ENCODE measurements at places on chromosomes 3 and 15.

DNA sequence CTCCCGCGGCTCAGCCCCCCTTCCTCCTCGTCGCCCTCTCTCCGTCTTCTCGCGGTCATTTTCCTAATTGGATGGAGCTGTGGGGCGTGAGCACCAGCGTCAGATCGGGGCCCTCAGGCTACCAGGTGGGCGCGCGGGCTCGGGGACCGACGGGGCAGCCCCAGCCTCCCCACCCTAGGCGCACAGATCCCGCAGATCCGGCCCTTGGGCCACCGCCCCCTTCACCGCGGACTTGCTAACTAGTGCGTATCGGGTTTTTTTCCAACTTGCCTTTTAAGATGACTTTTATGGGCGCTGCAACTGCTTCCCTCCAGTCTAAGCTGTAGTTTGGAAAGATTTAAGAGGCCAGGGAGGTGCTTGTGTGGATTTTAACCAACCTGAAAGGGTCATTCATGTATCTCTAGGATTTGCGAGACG, 1.3 kb downstream of the ZNF710 start:
- DNase-seq, result no peak

DNA sequence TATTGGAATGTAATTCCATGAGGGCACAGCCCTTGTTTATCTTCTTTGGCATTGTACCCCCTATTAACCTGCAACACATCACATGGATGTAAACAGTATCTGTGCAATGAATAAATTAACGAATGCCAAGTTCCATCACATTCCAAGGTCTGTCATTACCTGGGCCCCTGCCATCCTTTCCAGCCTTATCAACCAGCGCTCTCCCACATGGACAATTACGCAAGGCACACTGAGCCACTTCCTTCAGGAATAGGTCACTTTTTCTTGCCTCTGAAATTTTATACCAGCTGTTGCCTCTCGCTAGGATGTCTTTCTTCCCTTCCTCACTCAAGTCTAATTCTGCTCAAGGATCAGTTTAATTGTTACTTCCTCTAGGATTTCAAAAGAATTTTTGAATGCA, 1051.8 kb upstream of the CFAP20DC start:
- no peak for DNase-seq

- DNase-seq, result no peak
These were observed 129.2 kb upstream of the BNIP2 start for GRCh38 chr15:59818336-59818735.

DNA sequence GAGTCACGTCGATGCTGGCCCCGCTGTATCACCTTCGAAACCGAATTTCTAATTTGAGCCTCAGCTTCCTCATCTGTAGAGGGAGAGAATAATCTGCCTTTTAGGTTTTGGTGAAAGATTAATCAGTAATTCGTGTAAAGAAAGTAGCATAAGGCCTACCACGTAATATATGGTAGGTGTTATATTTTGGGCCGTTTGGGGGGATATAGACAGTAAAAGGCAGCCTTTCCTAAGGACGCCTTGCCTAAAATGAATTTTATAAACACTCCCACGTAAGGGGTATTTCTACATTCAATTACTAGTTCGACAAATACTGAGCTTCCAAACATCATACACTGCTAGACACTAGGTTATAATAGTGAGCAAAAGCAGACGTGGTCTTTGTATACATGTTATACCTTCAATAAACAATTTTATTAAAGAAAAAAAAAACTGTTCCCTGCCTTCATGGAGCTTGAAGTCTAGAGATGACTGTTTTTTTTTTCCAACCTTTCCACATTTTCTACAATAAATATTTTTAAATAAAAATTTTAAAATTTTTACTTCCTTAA, 737 bp downstream of the JAGN1 start:
- no peak for DNase-seq

DNA sequence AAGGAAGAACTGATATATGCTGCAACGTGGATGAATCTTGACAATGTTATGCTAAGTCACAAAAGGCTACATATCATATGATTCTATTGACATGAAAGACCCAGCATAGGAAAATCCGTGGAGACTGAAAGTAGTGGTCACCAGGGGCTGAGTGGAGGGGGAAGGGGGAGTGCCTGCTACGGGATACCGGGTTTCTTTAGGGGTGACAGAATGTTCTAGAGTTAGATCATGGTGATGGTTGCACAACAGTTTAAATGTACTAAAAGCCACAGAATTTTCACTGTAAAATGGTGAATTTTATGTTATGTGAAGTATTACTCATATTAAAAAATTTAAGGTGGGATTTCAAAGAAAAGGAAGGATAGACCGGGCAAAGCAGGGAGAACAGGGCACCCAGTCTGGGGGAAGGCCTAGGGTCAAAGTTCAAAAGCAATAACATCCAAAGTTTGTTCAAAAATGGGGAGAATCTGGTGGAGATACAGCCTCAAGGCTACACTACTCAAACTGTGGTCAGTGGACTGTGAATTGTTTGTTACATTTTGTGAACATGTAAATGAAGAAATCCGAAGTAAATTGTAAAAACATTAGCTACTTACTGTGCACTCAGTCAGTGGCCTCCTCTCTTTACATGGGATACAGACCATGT, 74.2 kb upstream of the FNDC3B start:
- peak; percentile 41 for DNase-seq

DNA sequence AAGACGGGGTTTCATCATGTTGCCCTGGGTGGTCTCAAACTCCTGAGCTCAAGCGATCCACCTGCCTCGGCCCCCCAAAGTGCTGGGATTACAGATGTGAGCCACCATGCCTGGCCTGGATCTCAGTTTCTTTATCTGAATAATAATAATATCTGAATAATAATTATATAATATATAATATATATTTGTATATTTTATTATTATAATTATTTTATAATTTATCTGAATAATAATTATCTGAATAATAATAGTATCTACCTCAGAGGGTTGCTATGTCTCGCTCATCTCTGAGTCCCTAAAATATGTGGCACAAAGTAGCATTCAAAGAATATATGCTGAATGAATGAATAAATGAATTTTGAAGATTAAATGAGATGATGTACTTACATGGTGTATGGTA, 44.8 kb downstream of the TMEM40 start:
- DNase-seq, result no peak

DNA sequence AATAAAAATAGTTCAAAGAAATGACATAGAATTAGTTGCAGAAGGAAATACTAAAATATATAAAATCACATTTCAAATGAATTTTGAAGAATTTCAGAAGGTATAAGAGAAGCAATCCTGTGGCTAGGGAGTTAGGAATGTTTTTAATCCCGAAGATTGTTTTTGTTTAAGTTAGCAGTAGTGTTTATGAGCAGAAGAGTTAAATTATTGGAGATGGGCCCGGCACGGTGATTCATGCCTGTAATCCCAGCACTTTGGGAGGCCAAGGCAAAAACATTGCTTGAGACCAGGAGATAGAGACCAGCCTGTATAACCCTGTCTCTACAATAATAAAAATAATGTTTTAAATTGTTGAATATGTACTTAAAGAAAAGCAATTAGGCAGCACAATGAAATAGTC, 432.5 kb downstream of the MFSD1 start:
- peak; percentile 75 for DNase-seq

- DNase-seq, result no peak
These were observed 160.8 kb downstream of the ALCAM start for GRCh38 chr3:105527535-105527934.

- DNase-seq, result no peak
These were observed 5.1 kb downstream of the PRC1 start for GRCh38 chr15:90989040-90989768.

DNA sequence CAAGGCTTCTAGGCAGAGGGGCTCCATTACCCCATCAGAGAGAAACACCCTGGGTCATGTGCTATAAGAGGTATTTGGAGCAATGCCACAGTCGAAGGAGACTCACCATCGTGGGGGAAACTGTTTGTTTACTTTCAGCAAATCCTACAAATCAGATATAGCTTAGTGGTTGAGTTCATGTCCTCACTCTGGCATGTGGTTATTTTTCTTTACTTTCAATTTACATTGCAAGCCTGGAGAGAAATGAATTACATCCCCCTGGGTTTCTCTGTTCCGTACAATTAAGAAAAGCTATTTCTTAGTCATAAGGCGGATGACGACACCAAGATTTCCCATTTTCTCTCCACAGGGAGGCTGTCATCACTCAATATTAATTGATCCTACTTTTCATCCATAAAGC, 36.9 kb downstream of the RFTN1 start:
- DNase-seq, result peak; percentile 99

GRCh38 chr15:69997161-69997485, 100.6 kb downstream of the TLE3 start:
- no peak for DNase-seq

GRCh38 chr15:63597821-63598220, 634 bp downstream of the FBXL22 start:
- DNase-seq, result no peak

DNA sequence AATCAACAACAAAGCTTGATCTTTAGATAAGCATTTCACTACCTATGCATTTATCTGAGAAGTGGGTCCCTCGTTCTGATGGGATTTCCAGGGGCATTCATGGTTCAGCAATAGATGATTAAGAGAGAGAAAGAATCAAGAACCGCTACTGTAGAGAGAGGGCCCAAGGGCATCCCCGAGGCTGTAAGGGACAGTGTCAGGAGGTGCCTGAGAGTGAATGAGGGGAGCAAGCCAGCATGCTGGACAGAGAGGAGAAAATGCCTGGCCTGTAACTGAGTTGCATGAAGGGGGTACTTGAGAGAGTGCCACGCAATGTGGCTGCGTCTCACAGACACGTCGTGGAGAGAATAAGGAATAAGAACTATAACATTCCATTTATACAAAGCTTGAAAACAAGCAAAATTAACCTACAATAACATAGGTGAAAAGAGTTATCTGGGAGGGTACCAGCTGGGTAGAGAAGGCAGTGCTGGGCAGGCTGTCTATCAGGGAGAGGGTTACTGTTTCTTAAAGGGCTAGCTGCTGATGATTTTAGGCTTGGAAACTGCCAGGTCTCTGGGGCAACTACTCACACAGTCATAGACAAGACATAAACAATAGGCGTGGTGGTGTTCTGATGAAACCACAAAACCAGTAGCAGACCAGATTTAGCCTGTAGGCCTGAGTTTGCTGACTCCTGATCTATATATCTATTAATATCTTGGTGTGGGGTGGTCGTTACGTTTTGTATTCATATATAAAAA, 374.6 kb upstream of the CFAP20DC start:
- DNase-seq, result peak; percentile 97

DNA sequence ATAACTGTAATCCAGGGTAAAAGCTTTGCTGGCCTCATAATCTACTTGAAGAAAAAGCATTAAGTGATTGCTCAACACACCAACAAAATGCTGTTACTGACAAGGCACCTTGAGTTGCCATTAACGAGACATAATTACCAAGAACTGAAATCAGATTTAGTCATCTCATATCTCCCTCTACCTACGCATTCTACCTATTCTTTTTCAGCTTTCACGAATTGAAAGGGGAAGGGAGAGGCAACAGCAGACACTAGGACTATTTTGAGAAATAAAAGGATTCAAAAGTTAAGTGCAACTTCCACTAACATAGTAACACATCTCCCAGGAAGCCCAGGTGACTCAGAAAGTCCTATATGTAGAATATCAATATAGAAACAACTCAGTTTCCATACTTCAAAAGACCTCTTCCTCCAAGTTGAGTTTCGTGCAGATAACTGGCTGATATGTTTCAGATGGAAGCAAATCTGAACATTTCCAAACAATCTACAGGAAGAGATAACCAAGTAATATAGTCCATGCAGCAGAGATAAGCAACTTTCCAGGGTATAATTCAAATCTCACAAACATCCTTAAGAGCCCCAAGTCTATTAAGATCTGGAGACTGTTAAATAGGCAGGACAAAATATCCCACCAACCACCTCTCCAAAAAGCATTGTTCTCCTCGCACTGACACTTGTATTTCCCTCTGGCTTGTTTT, 1.9 kb downstream of the OSBPL10 start:
- DNase-seq, result peak; percentile 47

GRCh38 chr3:114452256-114452655, 158.4 kb downstream of the TIGIT start:
- DNase-seq, result no peak

- no peak for DNase-seq
These were observed 61.0 kb downstream of the TLE3 start for GRCh38 chr15:70036585-70037291.

- DNase-seq, result no peak
These were observed 1.7 kb downstream of the B3GNT5 start for GRCh38 chr3:183254487-183255347.

DNA sequence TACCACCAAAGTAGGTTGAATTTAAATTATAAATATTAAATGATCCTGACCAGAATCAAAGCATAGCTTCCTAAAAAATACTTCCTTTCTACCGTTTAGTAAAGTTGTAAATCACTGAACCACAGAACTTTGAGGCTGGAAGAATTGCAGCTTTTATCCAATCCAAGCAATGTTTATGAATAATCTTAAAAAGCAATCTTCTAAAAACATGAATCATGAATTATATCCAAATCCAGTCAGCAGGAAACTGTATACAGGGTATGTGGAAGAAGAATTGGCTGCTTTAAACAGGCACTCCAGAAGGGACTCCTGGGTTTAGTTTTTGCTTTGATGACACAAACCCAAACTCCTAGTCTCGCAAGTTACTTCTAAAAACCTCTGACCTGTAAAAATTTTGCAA, 30.2 kb downstream of the HEG1 start:
- DNase-seq, result peak; percentile 58

DNA sequence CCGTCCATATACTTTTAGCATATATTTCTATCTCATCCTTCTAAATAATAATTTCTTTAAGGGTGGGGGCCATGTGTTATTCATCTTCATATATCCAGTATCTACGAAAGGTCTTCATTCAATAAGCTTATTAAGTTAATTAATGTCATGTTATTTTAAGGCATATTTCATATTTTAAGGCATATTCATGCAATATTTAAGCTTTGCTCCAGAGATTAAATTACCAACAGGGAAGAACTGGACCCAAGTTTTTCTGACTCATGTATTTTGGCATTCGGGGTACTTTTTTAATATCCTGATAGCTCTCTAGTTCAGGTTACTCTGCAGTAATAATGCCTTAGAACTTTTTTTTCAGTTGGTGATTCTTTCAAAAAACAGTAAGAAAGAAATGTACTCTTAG, 27.4 kb downstream of the PHC3 start:
- DNase-seq, result no peak

- DNase-seq, result no peak
These were observed 32.9 kb downstream of the GJD2 start for GRCh38 chr15:34721802-34722438.

DNA sequence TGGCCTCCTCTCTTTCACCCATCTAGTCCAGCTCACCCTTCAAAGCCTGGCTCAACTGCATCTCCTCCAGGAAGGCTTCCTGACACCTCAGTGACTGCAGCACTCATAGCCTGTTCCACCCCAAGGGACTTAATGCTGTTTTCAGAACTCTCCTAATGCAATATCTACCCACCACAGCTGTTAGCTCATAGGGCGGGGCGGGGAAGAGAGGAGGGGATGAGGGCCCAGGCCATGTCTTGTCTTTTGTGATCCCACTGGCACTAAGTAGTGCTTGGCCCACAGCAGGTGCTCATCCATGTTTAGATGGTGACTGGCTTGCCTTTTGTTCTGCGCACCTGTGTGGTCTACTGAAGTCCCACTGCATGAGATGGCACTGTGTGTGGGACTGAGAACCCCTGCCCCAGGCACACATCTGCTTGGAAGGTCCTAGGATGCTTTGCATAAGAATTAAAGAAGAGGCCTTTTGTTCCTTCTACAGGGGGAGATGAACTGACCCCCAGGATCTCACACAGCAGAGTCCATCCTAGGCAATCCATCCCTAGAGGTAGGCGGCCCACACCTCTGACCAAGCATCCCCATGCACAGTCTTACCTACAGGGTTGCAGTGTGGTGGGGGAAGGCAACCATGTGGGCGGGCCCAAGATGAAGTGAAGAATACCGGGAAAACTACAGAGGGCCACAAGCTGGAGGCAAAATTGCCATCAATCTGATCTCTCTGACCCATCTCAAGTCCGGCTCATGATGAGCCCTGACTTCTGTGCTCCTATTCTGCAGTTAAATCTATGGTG, 23.0 kb downstream of the SLC12A8 start:
- no peak for DNase-seq

All from amniotic epithelial cell (primary cell).